ENCODE measurements at places on chromosomes 2 and 18.

- peak; percentile 82 for DNase-seq
Measured at GRCh38 chr2:189276277-189276676, 96.7 kb upstream of the COL5A2 start.

DNA sequence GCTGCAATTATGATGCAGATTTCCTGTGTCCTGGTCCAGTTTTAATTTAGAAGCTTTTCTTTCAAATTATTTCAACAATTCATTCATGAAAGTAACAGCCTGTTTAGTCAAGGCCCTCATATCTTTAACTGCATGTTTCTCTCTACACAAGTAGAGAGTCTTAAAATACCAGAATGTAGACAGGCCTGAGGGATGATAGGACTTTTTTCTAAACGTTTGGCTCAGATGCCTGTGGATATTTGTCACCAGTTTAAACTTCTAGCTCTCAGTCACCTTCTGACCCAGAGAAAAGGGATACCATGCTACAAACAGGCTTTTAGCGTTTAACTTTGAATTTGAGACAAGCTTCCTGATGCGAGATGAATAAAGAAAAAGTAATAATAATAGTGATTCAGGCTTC, 15.7 kb downstream of the COL5A2 start:
- peak; percentile 31 for DNase-seq

GRCh38 chr2:237472909-237473877, 13.9 kb upstream of the MLPH start:
- DNase-seq, result no peak

DNA sequence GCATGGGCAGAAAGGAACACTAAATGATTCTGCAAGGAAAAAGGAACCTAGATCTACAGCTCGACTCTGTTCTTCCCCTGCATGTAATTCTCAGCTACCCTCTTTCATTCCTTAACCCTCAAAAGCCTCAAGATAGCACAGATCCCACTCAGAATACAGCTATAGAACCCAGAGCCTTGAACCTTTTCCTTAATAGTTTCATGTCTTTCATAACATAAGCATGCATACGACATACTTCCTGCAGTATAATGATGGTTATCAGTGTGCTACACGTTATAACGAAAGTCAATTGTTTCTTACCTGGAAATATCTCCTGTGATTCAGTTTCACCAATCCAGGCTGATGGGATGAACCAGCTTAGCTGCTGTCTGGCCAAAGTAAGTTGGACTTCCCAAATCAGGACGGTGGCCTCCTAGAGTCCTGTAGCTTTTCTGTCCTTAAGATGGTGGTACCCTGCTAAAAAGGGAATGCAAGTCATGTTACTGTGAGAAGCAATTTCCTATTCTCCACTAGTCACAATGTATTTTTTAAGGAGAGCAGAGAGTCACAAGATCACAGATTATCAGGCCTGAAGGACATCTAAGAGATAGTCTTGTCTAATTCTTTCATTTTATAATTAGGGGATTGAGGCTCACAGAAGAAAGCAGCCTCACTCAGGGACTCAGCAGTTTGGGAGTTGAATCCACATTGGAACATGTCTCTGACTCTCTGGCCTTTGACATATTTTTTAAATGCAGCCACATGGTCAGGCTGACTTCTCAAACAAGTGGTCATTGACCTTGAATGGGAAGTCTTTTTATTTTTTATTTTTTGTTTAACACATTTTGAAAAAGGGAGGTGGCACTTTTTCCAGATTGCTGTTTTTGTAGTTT, 41.8 kb downstream of the CYRIA start:
- no peak for DNase-seq

GRCh38 chr2:2222931-2223330, 108.1 kb downstream of the MYT1L start:
- no peak for DNase-seq

- DNase-seq, result no peak
Measured at GRCh38 chr2:31567679-31568078, 13.1 kb downstream of the SRD5A2 start.

DNA sequence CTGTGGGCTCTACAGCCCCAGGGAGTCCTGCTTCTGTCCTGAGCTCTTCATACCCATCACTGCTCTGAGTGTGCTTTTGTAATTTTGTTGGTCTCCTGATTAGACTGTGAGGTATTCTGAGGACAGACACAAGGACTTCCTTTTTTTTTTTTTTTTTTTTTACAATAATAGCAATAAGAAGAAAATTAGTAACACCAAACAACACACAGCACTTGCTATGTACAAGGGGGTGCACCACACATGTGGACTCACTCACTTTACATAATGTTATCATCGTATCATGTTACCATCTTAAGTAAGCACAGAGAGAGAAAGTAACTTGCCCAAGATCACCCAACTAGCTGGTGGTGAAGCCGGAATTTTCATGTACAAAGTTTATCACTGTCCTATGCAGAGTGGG, 34.6 kb downstream of the MBP start:
- DNase-seq, result no peak

- DNase-seq, result no peak
Measured at GRCh38 chr18:62585274-62586150, 62.7 kb downstream of the ZCCHC2 start.

DNA sequence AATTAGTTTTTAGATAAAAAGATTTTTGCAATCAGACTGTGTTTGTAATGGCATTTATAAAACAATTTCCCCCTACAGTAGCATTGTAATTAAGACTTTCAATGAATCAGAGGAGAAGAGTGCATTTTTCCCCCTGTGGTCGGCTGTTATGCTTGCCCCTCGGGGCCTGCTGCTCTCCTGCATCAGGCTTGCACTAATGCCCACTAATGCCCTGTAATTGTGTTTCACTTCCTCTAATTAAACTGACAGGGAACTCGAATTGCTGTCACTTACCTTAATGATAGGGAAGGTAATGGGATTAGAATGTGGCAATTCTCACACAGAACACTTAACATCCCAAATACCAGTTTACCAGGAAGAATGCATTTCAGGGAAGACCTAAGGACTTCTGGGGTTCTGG, 61.2 kb upstream of the LRRTM1 start:
- no peak for DNase-seq

DNA sequence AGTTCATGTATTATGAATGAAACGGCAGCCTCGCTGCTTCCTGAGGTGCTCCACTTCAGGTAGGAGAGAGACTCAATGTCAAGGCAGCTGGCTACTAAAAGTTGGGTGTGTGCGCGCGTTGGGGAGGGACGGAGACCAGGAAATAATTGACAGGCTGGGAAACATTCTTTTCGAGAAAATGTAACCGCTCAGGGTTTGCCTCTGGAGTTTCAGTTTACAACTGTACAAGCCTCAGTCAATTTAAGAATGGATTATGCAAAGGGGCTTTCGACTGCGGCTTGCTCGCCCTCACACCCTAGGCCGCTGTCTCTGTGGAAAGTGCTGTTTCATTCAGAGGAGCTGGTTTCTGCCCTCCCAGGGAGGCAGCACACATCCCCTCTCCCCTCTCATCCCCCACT, 4.4 kb upstream of the SPRED2 start:
- DNase-seq, result no peak

- no peak for DNase-seq
Measured at GRCh38 chr2:13114391-13114790, 397.7 kb downstream of the TRIB2 start.

DNA sequence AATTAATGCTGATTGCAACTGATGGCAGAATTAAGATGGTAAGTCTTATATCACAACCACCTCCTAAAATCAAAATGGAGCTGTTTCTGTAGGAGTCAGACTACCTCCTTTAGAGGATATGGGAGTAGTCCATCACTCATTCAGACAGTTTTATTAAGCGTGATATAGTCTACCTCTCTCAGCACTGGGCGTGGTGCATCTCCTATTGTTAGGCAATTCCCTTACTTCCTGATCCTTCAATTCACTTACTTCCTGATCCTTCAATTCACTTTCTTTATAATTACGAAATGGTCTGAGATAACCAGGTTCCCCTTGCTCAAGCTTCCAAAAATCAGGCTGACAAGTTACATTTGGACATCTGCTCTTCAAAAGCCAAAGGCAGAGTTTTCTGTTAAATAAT, 31.9 kb downstream of the ATP8B1 start:
- peak; percentile 71 for DNase-seq
